ENCODE measurements at places on chromosomes 2 and 18.

DNA sequence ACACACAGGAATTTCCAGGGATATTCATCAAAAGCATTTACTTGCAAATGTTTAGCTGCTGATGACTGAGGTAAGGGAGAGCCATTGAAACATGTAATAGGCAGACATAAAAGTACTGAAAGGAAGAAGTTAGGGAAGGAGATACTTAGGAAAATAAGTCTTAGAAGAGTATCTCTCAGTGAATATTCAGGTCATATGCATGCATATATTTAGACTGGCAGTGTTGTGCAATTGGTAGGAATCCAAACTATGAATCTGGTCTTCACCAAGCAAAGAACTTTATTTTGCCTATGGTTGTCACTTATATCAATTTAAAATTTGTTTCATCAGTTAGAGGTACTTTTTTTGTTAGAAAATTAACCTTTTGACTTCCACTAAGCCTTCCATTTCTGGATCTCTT lies 1490.7 kb downstream of the SUCLG1 start:
- DNase-seq, result no peak

GRCh38 chr18:76875390-76876325 lies 53.3 kb downstream of the ZNF236 start:
- peak; percentile 14 for DNase-seq

GRCh38 chr18:44805176-44805575 lies 124.5 kb downstream of the SETBP1 start:
- DNase-seq, result no peak

DNA sequence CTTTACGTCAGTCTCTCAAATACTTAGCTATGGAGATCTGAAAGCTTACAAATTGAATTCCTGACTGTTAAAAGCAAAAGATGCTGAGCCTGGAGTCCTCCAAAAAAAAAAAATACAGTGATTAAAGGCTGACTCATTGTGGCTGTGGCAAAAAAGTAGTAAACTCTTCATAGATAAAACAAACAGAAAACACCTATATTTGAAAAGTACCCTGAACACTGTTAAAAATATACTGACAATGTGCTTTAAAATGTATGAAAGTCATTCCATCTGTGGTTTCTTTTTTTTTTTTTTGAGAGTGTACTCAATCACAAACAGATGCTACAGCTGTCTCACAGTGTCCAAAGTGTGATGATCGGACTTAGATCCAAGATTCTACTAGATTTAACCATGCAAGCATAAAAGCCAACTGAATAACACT lies 267.6 kb upstream of the CYP26B1 start:
- no peak for DNase-seq

- no peak for DNase-seq
Observed at GRCh38 chr18:28716338-28716737, 539.4 kb upstream of the CDH2 start.

- DNase-seq, result no peak
Observed at GRCh38 chr18:55351980-55352714, 235.8 kb downstream of the TCF4 start.

GRCh38 chr2:181697126-181697525 lies 16.8 kb upstream of the NEUROD1 start:
- no peak for DNase-seq

DNA sequence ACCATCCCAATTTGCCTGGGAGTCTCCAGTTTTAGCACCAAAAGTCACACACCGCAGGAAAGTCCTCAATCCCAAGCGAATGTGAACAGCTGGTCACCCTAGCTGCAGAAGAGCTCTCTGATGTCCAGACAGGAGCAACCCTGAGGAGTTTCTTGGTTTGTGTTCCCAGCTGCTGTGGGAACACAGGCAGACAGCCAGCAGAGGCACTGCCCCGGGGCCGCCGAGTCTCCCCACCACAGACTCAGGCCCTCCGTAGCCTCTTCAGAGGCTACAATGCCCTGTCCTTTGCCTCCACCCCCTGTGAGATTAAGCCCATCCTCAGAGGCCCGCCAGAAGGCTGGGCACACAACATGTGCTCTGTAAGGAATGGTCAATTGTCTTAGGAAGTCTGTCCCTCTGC lies 111.5 kb downstream of the TTC32 start:
- no peak for DNase-seq

DNA sequence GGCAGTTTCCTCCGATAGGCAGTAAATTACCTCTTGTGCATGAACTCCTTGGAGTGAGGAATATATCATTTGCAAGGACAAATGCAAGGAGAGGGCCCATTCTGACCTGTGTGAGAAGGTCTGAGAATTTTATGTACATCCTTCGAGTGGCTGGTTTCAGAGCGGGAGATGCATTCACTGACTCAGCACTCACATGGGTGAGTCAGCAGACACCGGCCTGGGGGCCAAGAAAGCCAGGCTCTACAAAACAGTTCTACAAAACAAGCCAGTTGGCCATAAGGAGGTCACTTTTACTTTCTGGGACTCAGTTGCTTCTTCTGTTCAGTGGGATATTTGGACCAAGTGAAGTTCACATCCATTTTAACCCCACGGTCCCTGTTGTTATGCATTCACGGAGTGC lies 35.3 kb downstream of the CYP26B1 start:
- no peak for DNase-seq

DNA sequence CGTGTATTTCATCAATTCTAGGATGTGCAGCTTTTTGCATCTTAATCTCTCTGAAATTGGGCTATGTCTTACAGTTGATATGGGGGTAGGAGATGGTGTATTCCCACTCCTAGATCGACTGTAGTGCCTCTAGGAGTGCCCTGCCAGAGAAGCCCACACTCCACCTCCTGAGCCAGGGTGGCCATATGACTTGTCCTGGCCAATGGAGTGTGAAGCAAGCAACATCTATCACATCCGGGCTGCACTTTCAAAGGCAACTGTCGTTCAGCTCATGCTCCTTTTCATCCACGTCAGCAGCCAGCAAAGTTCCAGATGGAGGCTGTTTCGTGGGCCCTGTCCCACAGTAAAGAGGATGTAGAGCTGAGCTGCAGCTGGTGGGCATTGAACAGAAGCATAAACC lies 149.4 kb upstream of the SLC1A4 start:
- DNase-seq, result peak; percentile 87

- DNase-seq, result no peak
Observed at GRCh38 chr2:23375448-23375847, 9.5 kb upstream of the KLHL29 start.

- DNase-seq, result no peak
Observed at GRCh38 chr2:127041259-127041970, 65.5 kb downstream of the BIN1 start.

DNA sequence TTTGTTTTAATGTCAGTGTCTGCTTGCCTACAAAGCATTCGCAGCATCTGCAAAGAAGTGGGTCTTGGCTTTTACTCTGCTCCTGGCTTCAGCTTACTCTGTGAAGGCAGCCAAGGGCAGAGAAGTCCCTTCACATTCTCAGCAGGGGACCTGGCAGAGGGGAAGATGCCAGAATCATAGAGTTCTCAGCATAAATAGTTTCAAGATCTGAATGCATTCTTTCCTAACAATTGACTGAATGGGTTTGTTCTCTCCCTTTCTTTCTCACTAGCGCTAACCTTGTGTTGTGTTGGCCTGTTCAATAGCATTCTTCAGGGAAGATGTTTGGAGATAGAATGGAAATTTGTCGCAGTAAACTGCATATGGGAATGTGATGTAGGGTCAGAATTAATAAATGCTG lies 106.9 kb downstream of the FARSB start:
- DNase-seq, result no peak

DNA sequence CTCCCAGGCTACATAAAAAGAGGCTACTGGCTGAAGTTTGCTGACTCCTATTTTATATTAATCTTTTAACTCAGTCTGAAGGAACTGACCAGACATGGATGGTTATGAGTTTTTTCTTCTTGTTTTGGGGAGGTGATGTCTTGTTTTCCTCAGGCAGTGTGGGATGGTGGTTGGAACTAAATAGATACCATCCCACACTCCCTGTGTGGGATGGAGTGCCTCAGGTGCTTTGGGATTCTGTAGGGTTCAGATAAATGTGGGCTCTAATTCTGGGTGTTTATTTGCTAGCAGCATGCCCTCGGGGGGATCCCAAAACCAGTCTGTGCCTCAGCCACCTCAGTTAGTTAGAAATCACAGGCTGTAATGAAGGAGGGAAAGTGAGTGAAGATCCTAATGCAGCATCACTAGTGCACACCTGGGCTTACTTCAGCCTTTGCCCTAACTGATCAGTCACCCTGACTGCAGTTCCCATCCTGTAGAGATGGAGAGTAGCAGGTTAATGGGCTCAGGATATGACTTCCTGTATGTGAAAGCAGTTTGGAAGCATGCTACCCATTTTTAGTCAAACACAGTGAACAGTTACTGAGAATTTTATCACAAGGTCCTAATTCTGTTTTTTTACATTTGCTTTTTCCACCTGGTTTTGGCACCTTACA lies 132.2 kb downstream of the SPTBN1 start:
- no peak for DNase-seq

DNA sequence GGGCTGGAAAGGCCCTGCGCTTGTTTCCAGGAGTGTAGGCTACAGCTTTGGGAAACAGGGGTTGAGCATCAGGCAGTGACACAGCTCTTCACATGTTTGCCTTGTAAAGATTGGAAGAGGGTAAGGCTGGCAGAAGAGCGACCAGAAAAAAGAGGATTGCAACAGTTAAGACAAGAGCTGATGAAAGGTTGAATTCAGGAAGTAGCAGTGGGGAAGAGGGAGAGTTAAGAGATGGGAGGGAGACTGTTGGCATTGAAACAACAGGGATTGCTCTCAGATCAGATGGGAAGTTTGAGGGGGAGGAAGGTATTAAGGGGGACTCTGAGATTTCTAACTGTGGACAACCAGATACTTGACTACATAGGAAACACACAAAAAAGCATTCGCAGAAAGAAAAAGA lies 96.9 kb downstream of the CTAGE1 start:
- DNase-seq, result no peak

DNA sequence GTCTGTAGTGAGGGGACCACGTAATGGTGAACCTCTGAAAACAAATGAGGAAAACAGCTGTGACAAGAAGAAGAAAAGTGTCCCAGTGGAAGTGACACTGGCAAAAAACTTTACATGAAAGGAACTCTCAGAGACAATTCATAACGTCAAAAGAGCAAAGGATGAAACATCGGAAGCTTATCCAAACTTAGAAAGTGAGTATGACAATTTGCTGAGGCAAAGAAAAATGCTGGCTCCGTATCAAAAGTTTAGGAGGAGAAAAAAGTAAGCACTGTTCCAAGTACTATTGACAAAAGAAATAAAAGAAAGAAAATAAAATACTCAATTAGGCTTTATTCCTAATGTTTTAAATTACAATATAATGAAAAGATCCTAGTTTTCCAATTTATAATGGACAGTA lies 91.3 kb downstream of the NOL10 start:
- no peak for DNase-seq

- DNase-seq, result no peak
Observed at GRCh38 chr18:47756364-47757016, 174.0 kb downstream of the SMAD2 start.

- DNase-seq, result no peak
Observed at GRCh38 chr2:24512831-24513230, 21.8 kb downstream of the NCOA1 start.

- no peak for DNase-seq
Observed at GRCh38 chr2:205915130-205915524, 170.8 kb downstream of the INO80D start.

DNA sequence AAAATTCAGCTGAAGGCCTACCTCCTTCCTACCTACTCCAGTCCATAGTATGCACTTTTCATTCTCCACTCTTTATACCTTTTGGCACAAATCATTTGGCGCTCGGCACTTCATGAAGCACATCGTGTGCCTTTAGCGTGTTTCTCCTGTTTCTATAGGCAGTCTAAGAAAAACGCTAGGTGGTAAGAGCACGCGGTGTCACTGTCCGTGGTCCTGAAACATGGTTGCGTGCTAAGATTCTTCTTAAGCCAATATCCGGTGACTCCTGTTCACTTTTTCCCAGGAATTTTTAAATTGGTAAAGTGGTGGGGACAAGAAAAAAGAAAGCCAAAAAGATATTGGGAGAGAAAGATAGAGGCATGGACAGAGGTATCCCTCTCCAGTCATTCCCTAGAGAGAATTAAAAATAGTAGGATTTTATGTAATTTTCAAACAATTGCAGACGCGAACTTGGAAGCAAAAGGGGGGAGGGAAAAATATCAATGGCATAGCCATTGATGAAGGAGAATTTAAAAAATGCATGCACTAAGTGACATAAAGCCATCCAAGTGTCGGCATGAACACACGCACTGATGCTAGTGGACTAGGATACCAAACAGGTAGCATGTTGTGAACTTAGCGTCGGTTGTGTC lies 1.4 kb upstream of the CTNNA2 start:
- no peak for DNase-seq

- no peak for DNase-seq
Observed at GRCh38 chr2:121776885-121777698, 21.6 kb downstream of the TSN start.

- DNase-seq, result no peak
Observed at GRCh38 chr2:21676041-21676440, 552.3 kb downstream of the TDRD15 start.

- no peak for DNase-seq
Observed at GRCh38 chr2:191687867-191688266, 9.9 kb downstream of the NABP1 start.

DNA sequence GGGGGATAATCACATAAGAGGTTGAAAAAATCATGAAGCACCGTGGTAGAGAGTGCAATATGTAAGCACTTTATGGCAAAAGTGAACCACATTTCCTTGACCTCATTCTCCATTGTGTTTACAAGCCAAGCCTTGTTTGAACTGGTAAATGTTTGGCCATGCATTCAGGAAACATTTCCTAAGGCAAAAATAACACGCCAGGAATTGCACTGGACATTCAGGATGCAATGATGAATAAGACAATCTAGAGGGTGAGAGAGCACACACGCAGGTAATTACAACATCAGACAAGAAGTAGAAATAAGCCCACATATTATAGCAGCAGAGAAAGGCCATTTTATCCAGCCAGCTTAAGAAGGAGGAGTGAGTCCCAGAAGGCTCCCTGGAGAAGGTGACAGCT lies 218.0 kb upstream of the OSR1 start:
- DNase-seq, result no peak

- no peak for DNase-seq
Observed at GRCh38 chr2:57190007-57190406, 856.6 kb upstream of the VRK2 start.

DNA sequence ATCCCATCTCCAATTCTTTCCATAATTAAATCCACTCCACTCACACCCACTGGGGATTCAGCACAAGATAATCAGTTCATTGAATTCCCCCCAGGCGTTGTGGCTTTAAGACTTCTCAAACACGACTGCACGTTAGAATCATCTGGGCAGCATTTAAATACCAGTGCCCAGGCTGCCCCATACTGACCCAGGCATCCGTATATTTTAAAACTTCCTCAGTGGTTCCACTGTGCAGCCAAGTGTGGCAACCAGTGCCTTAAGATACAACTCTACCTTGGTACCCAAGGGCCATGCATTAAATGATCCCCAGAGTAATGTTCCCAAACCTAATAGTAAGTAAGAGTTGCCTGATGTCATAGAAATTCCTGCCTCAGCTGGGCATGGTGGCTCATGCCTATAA lies 54.3 kb upstream of the BZW1 start:
- DNase-seq, result no peak

Data from naive B cell (primary cell).